ENCODE measurements at places on chromosomes 4 and X. TPM values are rescaled to one million over a fixed set of nuclear protein-coding genes. Genes with fewer than 3 reads are reported as not detected.

- no peak for DNase-seq
Measured at GRCh38 chr4:15021946-15022345, 19.7 kb downstream of the CPEB2 start.

DNA sequence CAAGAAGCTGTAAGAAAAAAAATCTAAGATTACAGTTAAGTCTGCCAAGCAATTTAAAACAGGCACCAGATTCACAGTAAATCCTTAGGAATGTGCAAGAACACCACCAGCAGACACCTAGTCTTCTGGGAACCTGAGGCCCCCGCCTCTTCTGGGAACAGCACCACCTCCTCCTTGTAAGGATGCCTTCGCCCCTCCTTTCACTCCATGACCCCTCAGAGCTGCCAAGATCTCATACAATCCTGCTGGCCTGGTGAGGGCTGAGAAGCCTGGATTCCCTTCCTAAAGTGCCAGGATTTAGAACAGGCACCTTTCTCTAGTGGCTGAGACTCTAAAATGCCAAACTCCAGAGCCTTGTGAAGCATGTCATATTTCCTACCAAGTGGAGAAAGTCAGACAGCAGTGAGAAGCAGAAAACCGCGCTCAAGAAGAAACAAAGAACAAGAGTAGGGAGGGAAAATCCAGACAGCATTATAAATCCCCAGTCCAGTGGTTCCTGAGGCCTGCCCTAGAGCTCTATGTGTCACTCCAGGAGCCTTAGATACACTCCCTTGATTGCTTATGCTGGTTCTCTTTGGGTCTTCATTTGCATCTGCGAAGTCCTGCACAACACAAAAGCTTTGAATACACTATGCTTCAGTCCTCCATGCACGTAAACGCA, 166.4 kb downstream of the TSPAN5 start:
- no peak for DNase-seq

DNA sequence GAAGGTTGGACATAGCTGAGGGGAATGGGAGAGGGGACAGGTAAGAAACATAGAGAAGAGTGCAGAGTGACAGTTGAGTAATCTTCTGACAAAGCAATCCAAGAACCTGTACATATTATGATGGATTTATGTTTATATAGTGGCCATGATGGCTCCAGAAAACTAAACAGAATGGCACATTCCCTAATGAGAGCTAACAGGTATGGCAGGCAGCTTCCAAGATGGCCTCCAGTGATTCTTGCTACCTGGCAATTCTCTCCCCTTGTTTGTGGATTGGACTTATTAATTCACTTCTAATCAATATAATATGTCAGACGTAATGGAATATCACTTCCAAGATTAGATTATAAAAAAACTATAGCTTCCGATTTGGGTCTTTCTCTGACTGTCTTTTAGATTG, 359.5 kb downstream of the DTHD1 start:
- no peak for DNase-seq

- DNase-seq: no peak
Measured at GRCh38 chrX:54560411-54560810, 30.4 kb downstream of the GNL3L start.

DNA sequence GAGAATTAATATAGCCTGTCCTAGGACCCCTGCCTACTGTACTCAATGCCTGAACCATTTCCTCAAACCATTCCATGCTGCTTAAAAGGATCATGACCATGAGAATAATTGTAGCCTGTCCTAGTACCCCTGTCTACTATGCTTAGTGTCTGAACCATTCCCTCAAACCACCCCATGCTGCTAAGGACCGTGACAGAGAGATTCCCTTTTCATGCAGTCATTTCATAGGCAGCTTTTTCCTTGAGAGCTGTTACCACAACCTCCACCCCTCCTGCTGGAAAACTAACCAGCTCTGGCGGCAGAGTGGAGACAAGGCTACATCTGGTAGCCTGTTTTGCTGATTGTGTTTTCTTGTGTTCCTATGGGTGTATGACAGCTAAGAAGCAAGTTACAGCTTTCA, 174.9 kb upstream of the SMARCAD1 start:
- peak; percentile 63 for DNase-seq

- DNase-seq: no peak
Measured at GRCh38 chr4:175703956-175704600, 108.0 kb downstream of the GPM6A start.

GRCh38 chr4:161208564-161208963, 955.2 kb downstream of the FSTL5 start:
- no peak for DNase-seq

- no peak for DNase-seq
Measured at GRCh38 chr4:61210186-61210939, 10.2 kb downstream of the ADGRL3 start.

DNA sequence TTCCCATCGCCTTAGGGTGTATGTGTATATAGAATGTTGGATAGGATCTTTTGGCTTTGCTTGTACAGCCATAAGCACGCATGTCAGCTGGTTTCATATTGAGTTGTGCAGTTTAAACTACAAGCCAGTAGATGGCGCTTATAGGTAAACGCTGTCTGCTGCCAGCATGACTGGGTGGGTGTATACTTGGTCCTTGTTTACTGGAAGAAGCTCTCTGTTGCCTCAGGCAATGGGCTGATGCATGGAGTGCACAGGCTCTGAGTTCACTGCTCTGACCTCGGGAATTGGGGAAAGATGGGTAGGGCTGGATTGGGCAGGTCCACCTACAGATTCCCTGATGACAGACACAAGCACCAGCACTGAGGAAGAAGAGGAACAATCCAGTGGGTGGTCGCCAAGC, 831.5 kb downstream of the STIM2 start:
- DNase-seq: peak; percentile 21

DNA sequence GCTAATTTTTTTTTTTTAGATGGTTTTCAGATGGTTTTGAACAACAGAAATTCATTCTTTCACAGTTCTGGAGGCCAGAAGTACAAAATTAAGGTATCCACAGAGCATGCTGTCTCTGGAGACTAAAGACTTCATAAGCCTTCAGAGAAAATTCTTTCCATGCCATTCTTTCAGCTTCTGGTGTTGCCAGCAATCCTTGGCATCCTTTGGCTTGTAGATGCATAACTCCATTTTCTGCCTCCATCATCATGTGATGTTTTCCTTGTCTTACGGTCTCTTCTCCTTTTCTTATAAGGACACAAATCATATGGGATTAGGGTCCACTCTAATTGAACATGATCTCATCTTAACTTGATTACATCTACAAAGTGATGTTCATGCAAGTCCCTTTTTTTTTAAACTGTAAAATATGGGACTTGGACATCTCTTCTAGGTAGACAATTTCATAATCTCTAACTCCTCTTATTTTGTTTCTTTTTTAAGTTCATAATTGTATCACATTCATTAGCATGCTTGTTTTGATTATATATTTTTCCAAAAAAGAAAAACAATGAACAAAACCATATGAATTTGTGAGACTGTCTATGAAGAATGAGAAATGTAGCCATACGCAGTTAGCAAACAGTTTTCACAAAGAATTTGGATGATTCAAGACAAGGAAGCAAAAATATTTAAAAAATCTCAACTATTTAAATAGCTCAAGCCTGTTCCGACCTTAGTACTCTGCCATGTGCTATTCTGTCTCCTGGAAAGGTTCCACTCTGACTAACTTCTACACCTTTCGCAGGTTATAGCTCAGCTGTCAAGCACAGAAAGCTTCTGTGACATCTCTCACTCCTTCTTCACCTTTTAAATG, 53.1 kb upstream of the GIMD1 start:
- peak; percentile 50 for DNase-seq

GRCh38 chrX:12958059-12958458, 16.9 kb upstream of the TMSB4X start:
- no peak for DNase-seq

DNA sequence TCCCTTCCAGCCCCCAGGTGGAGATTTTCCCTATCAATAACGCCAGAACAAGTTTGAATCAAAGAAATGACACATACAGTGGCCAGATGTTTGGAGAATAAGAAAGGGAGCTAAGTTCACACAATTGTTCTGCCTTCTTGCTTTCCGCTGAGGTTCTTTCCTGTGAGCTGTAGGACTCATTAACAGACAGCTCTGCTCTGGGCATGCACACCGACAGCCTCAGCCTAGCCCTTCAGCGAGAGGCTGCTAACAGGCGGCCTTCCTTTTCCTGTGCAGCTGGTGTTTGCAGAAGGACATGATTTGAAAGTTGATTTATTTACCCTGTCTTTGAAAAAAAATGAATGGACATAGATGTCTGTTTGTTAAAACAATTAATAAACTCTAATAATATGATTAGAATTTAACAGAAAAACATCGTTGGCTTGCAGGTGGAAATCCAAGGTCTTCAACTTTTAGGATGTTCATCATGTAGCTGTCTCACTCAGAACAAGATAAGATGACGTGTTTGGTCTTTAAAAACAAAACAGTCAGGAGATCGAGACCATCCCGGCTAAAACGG, 183.3 kb downstream of the KDR start:
- DNase-seq: no peak

- DNase-seq: peak; percentile 41
Measured at GRCh38 chr4:160202802-160203201, 1099.9 kb downstream of the RAPGEF2 start.

- peak; percentile 13 for DNase-seq
Measured at GRCh38 chrX:155094468-155095061, 23.3 kb downstream of the BRCC3 start.

GRCh38 chrX:155071694-155072280, 479 bp downstream of the BRCC3 start:
- DNase-seq: peak; percentile 2

DNA sequence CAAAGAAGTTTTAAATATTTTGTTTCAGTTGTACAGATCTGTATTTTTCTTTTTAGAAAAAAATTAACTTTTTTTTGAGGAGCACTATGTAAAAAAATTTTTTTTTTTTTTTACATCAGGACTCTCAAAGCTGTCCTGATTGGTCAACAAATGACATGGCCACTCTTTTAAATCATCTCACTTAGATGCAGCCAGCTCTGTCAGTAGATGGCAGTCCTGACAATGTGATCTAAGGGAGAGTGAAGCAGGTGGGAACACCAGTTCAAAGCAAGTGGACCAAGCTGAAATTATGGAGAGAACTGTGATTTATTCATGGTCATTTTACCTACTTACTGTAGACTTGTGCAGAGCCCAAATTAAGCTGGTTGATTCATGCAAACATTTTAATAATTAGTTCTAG, 174.7 kb upstream of the GPRIN3 start:
- DNase-seq: peak; percentile 66

DNA sequence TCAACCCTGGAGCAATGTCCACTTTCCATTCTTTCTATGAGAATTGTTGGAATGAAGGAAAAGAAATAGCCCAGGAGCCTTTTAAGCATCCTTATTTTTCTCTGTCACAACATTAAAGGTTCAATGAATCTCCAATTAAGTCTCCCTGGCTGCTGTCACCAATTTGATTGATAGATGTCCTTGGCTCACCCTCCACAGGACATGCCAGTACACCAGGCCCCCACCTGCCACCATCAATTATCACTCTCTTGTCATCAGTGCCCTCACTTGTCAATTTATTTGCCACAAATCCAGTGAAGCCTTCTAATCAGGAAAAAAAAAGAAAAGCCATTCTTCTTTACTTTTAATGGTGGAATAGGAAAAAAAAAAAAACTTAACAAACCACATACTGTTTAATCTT, 453.6 kb downstream of the CENPC start:
- peak; percentile 80 for DNase-seq

DNA sequence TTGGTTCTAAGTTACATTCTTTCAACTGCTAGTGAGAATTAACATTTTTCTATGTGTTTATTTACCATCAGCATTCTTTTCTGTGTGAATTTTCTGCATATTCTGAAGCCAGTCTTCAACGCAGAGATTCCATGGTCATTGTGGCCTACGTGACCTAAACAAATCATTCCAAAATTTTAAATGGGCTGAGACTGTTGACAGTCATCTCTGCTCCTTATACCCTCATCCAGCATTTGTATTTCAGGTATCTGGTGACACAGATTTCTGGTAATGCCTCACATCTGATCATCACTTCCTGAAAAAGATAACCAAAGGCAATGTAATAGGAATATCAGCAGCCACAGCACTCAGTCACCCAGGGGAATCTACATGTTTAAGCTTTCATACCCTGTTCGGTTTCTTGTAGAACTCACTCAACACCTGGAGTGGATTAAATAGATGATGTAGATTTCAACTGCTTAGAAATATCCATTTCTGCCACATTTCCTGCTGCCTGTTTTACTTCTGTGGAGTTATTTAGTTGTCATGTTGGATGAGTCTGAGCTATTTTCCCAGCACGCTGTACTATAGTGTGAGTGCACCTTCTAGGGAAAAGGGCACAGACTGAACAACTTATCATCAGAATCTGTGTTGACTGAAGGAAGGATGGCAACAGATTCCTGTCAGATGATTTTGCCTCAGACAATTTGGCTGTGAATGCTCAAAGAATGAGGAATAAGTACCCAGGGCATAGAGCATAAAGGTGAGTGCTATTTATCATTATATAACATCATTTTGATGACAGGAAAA, 73.0 kb upstream of the HPGD start:
- DNase-seq: no peak

GRCh38 chr4:55854129-55854528, 681 bp downstream of the EXOC1 start:
- DNase-seq: peak; percentile 6

- no peak for DNase-seq
Measured at GRCh38 chr4:8560265-8561047, 19.7 kb upstream of the GPR78 start.

DNA sequence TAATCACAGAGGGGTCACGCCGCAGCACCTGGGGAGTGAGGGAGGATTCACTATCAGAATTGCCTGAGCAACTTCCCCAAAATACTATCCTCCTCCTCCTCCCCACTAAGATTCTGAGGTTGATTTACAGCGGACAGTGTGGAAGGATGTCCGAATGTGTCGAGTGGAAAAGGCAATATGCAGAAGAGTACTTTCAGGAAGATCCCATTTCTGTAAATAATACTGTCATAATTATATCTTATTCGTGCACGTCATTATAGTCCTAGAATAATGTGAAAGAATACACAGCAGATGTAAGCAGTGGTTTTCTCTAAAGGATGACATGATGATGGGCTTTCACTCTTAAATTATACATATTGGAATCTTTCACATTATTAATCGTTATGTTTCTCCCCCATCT, 149.8 kb upstream of the NOCT start:
- DNase-seq: no peak

DNA sequence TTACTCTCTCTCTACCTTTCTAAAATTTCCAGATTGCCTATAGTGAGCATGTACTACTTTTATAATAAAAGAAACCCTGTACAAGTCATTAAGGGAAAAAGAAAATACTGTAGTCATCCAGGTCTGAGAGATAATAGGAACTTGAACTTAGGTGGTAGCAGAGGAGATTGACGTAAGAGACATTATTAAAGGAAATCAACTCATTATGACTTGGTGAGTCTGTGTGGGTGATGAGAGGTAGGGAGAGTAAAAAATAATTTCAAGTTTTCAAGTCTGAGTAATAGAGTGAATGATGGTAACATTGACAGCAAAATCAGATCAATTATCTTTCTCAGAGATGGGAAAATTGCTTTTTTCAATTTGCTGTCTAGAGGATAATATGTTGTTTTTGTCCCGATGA, 44.0 kb upstream of the ZCCHC12 start:
- DNase-seq: no peak

GRCh38 chr4:107989537-107990386, at the start of gene HADH:
HADH (plus strand) TSS chr4:107989889; CDS start chr4:107989933, 44 bp downstream.
- peak; percentile 95 for DNase-seq

- DNase-seq: peak; percentile 47
Measured at GRCh38 chr4:145154573-145154972, 25.8 kb downstream of the OTUD4 start.

The SMC1A gene
- total RNA-seq: 14.9 TPM

The EFHC2 gene
- 0.21 TPM for total RNA-seq

The GRIA3 gene
- total RNA-seq: not detected

The HTR2C gene
- total RNA-seq: not detected

The GLOD5 gene
- not detected for total RNA-seq

The EREG gene
- not detected for total RNA-seq

The KDR gene
- 0.36 TPM for total RNA-seq

The GRPR gene
- 0.13 TPM for total RNA-seq
